ENCODE measurements at places on chromosomes 2 and 18.

DNA sequence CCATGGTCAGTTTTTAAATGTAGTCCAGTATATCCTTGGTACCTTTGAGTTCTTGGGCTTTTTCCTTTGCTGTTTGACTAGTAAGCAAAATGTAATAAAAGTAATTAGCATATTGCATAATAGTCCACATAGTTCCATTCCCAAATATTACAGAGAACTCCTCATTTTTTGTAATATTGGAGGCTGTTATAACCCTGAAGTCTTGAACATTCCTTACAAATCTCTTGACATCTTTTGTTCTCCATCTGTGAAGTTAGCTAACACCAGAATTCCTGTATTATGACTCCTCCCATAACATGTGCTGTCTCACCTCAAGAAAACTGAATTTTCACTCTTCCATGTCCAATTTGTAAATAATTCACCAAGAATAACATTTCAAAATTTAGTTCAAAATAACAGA is 17.1 kb downstream of the CREB1 start:
- DNase-seq = no peak

DNA sequence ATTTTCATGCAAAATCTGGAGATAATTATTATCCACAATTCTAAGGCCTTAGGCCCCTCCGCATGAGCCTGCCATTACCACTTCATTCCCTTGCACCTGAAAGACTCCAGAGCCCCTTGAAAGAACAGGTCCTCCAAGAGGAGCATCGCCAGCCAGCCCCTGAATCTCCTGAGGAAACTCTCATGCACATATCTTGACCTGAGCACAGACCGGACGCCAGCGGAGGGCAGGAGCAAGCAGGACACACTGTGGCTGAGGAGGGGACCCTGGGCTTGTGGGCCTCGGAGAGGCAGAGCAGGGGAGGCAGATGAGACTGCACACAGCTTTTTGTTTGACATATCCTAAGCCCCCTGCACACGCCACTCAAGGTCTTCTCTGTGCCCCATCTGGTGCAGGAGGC is 13.6 kb upstream of the ADNP2 start:
- DNase-seq = no peak

GRCh38 chr2:34547900-34548299 is 948.8 kb upstream of the FAM98A start:
- no peak for DNase-seq

- DNase-seq = no peak
Measured at GRCh38 chr2:22521620-22522019, 863.4 kb upstream of the KLHL29 start.

DNA sequence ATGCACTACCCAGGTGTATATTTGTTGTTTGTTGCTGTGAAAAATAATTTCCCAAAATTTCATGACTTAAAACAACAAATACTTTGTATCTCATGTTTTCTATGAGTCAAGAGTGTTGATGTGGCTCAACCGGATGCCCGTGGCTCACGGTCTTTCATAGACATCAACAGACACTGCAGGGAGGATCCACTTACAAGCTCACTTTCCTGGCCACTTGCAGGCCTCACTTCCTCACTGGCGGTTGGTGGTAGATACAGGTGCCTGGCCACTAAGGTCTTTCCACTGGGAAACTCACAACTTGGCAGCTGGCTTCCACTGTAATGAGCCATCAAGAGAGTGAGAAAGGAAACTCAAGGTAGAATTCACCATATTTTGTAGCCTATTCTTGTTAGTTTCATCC is 662.9 kb downstream of the IRS1 start:
- DNase-seq = no peak

GRCh38 chr2:160736148-160737028 is 242.8 kb upstream of the RBMS1 start:
- no peak for DNase-seq

DNA sequence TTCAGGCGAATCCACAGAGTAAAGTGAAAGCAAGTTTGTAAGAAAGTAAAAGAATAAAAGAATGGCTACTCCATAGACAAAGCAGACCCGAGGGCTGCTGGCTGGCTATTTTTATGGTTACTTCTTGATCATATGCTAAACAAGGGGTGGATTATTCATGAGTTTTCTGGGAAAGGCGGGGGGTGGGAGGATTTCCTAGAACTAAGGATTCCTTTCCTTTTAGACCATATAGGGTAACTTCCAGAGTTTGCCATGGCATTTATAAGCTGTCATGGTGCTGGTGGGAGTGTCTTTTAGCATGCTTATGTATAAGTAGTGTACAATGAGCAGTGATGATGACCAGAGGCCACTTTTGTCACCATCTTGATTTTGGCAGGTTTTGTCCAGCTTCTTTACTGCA is 59.8 kb downstream of the SLC4A3 start:
- no peak for DNase-seq

DNA sequence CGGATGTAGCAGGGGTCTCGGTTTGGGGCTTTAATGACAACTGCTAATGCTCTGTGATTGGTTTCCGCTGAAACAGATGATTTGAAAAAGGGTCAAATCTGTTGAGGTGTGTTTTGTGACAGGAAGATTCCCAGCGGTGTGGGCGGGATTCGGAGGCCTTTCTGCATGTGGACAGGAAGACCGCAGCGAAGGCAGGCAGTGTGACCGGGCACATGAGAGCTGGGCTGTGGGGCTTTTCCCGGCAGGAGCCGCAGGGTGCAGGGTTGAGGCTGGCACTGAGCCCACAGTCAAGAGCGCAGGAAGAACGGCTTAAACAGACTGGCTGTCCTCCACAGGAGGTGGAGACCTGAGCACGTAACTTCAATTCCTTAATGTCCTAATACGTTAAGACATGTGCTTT is 180.0 kb upstream of the TPO start:
- no peak for DNase-seq

DNA sequence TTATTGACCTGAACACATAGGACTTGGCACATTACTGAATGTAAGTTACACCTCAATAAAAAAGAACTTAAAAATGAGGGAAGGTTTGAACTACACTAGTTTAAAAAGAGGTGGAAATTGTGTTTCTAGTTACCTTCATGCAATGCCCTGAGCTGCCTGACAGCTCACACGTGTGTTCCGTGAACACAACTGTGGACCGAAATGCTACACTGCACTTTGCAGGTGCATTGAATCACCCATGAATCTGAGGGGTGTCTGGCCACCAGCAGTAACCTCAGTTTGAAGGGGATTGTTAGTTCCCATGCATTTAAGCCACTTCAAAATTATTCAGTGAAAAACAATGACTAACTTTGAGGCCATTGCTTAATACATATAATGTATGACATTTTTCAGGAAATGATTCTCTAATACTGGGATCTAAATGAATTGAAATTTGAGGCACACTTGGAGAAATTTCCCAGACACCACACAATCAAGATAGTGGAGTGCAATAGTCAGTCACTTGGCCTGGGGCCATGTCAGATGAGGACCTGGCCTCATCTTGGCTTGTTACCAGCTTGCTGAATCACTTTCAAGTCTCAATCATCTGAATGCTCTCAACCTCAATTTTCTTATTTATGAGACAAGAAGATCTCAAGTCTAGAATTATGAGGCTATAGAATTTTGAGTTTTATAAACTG is 59.3 kb downstream of the MYL12B start:
- DNase-seq = no peak

GRCh38 chr2:132583666-132584360 is 86.2 kb downstream of the LYPD1 start:
- no peak for DNase-seq

DNA sequence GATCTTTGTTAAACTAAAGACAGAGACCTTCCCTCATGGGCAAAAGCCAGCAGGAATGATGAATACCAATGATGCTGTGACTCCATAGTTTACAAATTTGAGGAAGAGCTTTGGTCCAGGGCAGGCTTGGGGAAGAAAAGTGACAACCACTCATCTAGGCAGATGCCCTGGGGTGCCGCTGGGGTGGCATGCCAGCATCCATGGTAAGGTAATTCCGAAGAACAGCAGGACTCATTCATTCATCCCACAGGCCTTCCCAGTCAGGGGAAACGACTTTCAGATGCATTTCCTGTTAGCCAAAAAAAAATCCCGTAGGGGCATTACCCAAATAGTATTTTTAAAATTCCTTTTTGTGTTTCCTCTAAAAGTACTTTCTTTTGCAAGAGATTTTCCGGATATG is 180.7 kb upstream of the SERPINE2 start:
- no peak for DNase-seq

GRCh38 chr18:13546638-13547037 is 179.7 kb downstream of the FAM210A start:
- no peak for DNase-seq

- no peak for DNase-seq
Measured at GRCh38 chr2:104746858-104747257, 107.1 kb upstream of the POU3F3 start.

- DNase-seq = no peak
Measured at GRCh38 chr2:153811516-153811915, 60.2 kb upstream of the GALNT13 start.

- no peak for DNase-seq
Measured at GRCh38 chr2:11022591-11023273, 111.0 kb downstream of the KCNF1 start.

GRCh38 chr2:120729406-120730399 is 6.0 kb upstream of the GLI2 start:
- DNase-seq = no peak

- DNase-seq = no peak
Measured at GRCh38 chr18:62555135-62555534, 32.3 kb downstream of the ZCCHC2 start.

DNA sequence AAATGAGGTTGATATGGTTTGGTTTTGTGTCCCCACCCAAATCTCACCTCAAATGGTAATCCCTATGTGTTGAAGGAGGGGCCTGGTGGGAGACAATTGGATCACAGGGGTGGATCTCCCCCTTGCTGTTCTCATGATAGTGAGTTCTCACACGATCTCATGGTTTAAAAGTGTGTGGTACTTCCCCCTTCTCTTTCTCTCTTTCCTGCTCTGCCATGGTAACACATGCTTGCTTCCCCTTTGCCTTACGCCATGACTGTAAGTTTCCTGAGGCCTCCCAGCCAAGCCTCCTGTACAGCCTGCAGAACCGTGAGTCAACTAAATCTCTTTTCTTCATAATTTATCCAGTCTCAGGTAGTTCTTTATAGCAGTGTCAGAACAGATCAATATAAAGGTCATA is 24.7 kb upstream of the FAM124B start:
- DNase-seq = no peak

GRCh38 chr2:222194669-222195068 is 104.1 kb downstream of the PAX3 start:
- DNase-seq = no peak

DNA sequence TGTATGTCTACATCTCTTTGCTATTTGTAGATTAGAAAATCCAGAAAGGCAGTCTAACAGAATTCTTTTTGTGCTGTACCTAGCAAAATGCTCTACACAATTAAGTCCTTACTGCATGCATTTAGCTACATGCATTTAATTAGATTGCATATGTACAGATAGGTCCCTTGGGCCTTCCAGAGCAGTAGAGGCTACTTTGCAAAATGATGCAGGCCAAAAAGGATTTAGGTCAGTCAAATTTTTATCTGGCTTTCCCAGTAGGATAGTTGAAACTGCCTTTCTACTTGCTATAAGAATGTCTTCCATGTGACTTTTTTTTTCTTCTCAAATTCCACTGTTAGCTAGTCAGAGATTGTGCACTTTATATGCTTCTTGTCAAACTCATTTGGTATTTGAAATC is 19.3 kb downstream of the GALNT13 start:
- DNase-seq = no peak

DNA sequence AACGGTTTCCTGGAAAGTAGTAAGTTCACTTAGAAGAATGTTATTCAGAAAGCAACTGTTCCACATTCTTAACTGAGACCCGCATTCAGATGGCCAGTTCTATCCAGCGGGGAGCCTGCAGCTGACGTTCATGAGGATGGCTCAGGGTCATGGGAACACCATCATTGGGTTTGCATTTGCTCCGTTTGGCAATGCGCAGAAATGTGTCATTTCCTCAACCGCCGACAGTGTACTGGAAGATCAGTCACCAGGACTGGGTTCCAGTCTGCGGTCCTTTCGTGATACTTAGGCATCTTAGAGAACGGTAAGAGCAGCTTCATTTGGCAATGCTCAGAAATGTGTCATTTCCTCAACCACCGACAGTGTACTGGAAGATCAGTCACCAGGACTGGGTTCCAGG is 104.0 kb downstream of the DNER start:
- DNase-seq = no peak

GRCh38 chr2:133666621-133667020 is 98.4 kb upstream of the NCKAP5 start:
- no peak for DNase-seq

GRCh38 chr2:120245520-120246332 is 6.9 kb upstream of the RALB start:
- DNase-seq = no peak

DNA sequence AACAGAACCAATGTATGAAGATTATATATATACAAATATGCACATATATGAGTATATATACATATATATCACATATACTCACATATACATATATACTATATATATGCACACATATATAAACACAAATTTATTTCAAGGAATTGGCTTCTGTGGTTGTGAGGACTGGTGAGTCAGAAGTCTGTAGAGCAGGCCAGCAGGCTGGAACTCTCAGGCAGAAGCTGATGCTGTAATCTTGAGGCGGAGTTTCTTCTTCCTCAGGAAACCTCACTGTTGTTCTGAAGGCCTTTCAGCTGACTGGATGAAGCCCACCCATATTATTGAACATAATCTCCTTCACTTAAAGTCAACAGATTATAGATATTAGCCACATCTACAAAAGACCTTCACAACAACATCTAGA is 143.9 kb upstream of the CREB1 start:
- no peak for DNase-seq

DNA sequence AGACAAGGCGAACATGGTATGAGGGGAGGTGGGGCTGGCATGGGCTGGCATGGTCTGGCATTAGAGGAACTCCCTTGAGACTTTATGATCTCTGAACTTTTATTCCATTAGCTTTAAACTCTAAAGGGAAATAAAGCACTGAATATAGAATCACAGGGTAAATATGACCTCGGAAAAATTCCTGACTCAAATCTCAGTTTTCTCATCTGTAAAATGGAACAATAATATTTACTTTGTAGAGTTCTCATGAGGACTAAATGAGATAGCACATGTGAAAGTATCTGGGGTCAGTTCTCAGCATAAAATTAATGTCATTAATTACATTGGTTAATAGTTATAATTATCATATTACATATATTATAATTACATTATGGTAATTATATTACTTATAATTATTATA is 65.9 kb downstream of the ARHGAP25 start:
- DNase-seq = no peak

DNA sequence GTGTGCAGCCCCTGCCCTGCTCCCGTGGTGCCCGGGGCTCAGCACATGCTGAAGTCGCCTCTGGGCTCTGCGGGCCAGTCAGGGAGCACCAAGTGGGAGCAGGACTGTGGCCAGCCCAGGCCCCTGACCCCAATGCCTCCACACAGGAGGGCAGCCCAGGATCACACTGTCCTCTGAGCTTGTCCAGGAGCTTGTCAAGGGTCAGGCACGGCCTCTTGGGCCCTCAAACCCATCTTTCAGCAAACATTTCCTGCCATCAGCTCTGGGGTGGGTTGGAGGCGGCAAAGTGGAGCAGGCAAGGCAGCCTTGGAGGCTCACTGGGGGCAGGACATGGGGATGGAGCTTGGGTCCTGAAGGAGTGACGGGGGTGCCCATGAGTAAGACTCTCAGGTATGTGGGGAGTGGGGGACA is 10.3 kb downstream of the SNED1 start:
- no peak for DNase-seq
